ENCODE measurements at places on chromosomes 3 and 15.
A peak's percentile ranks its signal among the peaks of the same experiment; 100 is the strongest.

DNA sequence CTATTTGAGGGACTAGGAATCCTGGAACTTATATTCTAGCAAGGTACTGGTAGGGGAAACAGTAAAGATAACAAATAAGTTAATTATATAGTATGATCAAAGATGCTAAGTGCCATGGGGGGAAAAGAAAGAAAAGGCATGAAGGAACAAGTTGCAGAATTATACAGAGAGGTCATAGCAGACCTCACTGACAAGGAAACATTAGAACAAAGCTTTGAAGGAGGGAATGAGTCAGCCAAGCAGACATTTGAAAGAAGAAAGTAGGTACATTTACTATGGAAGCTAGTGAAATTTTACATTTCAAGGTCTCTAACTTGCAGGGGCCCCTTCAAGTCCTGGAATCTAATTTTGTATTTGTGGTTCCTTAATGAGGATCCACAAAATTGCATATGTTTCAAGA is 57.2 kb upstream of the TIPARP start:
- DNase-seq, result no peak

- DNase-seq, result no peak
Measured at GRCh38 chr3:38313695-38314094, 31.6 kb downstream of the SLC22A14 start.

DNA sequence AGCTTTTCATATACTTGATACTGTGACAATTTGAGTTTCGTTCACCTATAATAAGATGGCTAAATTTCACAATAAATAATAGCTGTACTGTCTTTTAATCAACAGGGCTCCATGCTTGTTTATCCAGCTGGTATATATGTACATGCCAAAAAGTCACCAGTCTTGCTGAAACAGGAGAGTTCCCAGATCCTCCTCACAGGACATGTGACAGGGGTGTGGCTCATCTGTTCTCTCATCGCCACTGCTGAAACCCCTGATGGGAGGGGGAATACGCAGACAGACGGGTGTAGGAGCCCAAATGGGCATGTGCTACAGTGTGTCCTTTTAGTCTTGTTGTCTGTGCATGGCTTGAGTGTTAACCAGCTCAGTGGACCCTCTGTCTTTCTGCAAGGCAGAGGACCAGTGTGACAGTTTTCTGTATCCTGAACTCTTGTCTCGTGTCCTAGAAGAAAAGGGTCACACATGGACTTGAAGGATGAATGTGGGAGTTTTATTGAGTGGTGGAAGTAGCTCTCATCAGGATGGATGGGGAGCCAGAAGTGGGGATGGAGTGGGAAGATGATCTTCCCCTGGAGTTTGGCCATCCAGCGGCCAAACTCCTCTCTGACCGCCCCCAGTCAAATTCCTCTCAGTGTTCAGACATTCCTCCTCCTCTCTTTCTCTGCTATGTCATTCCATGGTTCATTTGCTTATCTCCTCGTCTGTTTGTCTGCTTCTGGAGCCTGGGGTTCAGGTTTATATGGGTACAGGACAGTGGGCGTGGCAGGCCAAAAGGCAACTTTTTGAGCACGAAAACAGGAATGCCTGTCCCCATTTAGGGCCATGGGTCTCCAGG is 113.1 kb upstream of the NECTIN3 start:
- DNase-seq, result no peak

DNA sequence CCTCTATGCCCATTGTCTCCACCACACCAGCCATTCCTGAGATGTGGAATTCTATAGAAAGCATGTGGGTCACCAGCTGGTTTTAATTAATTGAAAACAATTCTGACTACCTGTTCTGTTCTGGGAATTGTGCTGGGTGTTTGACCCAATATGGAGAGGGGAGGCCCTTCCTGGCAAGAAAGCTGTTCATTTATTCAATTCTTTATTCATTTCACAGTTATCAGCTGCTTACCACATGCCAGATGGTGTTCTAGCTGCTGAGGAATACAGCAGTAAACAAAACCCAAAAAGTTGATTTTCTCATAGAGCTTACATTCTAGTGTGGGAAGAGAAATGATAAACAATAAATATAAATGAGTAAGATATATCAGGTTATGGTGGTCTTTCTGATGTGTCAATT is 296.1 kb upstream of the RASGRP1 start:
- no peak for DNase-seq

- DNase-seq, result no peak
Measured at GRCh38 chr15:78065973-78066946, 11.3 kb downstream of the TBC1D2B start.

DNA sequence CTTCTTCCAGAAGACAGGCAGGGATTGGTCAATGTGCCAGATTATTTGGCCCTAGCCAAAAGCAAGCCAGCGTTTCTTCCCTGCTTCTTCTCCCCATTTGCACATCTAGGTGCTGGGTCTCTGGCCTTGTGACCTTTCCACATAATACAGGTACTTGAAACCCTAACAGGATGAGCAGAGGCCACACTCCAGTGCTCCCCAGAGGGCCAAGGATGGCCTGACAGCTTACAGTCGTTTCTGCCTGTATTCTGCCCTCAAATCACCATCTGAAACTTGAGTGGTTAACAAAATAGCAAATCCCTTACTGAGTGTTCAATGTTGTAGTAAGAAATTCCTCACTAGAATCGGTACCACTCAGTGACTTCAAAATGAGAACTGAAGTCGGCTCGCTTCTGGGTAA is 29.1 kb downstream of the MKRN2 start:
- DNase-seq, result no peak

DNA sequence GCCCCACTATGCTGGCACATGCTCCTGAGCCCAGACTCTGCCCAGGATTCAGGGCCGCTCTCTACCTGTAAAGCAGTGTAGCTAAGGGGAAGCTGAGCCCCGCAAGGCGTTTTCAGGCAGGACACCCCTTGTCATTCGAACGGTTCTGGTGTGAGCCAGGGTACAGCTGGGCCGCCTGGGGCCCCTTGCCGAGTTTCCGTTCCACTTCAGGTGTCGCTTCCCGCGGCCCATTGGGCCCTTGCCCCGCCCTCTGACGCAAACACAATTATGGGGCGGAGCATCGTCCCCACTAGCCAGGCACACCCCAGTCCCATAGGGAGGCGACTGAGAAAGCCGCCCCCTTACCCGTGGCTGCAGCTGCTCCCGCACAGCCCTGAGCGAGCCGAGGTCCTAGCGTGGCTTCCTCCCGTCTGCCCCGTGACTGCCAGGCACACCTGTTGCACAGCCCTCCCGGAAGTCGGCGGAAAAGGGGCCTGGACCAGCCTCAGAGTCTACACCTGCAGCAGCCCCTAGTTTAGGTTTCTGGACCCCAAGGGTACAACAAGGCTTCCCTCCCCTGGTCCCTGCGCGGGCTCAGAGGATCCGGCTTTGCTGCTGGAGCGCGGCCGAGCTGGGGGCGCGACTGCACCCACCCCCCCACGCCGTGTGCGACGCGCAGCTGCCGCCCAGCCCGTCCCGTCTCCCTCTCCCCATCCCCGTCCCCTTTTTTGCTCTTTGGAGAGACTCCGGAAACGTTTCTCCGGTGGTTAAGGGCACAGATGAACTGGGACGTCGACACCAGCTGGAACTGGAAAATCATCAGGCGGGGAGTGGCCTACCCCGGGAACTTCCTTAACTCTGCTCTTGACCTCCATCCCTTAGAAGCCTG is at the start of gene PLSCR2:
Gene PLSCR2 (minus strand): TSS at position 412 of the 868 bp plus-strand sequence. CDS start 9,657 bp downstream, outside the sequence.
- DNase-seq, result peak; percentile 71

DNA sequence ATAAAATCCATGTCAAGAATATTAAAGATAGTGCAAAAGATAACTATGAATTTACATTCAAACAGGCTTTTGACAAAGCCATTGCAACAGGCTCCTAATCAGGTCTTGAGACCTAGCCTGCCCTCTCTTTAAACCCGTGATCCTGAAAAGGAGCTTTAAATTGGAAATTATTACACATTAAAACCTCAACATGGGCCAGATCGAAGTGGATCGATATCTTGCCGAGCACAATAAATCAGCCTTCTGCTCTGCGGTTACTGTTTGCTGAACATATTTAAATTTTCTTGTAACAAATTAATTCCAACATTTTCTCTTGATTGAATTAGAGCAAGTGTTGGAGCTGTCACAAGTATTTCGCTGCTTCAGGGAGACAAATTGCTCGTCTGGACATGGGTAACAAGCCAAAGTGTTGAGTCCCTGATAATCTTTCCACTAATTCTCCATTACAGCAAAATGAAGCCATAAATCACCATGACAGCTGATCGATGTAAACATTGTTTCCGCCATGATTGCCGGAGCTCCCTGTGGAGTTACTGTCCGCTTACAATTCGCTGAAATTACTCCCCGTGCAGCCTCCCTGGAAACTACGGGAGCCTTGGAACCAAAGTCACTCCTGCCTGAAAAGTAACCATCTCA is 47.6 kb downstream of the SHOX2 start:
- peak; percentile 68 for DNase-seq

DNA sequence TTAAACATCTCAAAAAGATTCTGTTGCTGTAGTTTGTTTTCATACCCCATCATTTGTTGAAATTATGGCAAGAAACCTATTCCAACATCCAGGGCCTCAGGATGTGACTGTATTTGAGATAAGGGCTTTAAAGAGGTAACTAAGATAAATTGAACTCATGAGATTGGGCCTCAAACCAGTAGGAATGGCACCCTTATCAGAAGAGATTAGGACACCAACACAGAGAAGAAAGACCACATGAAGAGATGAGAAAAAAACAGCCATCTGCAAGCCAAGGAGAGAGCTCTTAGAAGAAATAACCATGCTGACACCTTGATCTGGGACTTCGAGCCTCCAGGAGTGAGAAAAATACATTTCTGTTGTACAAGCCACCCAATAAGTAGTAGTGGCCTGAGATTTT is 157.7 kb downstream of the CGGBP1 start:
- no peak for DNase-seq

GRCh38 chr3:117018655-117019054 is 309.1 kb downstream of the TUSC7 start:
- no peak for DNase-seq

DNA sequence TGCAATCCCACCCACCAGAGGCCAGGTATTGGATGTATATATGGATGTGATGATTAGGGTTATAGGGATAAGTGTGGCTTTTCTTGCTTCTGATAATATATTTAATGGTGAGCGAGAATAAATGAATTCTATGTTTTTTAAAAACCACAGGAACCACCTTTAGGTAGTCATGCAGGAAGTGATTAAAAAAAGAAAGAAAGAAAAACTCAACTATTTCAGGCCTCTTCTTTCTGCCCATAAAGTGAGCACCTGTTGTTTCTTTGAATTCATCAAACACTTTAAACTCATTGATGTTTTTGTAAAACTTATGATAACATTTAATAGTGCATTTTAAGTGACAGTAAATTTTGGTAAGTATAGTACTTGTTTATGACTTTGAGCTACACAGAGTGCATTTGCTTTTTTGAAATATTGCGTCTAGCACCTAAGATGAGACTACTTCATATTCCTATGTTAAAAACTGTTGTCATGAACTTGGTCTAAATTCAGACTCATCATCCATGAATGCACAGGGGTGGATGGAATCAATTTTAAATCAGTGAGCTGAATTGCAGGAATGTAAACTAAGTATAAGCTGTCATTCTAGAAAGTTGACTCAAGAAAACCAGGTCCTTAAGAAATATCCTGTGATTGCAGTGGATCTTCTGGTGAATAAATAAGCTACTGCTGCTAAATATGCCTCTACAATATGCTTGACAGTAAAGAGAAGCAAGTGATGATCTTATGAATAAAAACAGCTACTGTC is 764.4 kb upstream of the NECTIN3 start:
- no peak for DNase-seq

- DNase-seq, result peak; percentile 74
Measured at GRCh38 chr3:115072265-115073021, 74.6 kb downstream of the ZBTB20 start.

DNA sequence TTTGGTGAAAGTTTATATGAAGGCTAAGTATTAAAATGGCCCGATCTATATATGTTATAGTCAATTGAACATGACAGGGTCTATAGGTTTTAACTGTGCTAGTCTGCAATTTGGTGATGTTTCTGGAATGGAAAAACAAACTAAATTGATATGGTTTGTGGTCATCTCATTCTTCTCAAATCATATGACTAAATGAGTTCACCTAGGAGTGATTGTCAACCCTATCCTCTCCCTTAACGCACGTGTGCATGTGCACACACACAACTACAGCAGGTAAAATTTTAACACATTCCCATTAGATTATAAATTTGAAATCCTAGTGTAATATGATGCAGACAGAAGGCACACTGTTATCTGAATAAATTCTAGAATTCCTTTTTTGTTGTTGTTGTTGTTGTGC is 9.0 kb downstream of the CLDND1 start:
- no peak for DNase-seq

DNA sequence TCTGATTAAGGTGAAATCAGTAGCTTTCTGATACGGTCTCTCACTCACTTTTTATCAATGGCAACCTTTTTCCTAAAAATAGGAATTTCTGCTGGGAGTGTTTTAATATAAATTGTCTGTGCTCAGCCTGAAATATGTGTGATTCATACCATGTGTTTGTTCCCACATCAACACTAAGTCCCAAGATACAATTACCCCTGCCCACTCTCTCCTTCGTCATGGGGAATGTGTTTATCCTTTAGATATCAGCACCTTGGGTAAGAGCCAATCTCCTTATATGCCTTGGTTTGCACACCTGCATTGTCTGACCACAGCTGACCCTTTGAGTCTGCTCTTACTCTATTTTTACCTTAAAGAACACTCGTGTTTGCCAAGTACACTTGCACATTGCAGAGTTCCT is 356.4 kb downstream of the LPP start:
- no peak for DNase-seq

- no peak for DNase-seq
Measured at GRCh38 chr15:98620020-98620419, 28.3 kb upstream of the IGF1R start.

DNA sequence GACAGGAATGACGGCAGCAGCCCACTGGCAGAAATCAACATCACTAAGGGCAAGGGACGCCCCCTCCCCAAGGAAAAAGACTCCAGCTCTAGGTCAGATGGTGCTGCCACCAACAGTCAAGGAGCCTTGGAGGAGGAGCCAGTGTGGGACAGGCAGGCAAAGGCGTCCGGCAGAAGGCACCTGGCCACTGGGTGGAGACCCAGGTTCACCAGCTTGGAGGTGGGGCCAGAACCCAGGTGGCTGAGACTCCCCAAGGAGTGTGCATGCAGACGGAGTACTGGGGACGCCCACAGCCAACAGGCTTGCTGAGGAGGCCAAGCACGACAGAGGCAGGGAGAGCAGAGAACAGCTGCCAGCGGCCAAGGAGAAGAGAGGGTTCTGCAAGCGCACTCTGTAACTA is 35.2 kb downstream of the PTPN23 start:
- no peak for DNase-seq

GRCh38 chr15:64425221-64425620 is 35.2 kb upstream of the ZNF609 start:
- DNase-seq, result no peak

DNA sequence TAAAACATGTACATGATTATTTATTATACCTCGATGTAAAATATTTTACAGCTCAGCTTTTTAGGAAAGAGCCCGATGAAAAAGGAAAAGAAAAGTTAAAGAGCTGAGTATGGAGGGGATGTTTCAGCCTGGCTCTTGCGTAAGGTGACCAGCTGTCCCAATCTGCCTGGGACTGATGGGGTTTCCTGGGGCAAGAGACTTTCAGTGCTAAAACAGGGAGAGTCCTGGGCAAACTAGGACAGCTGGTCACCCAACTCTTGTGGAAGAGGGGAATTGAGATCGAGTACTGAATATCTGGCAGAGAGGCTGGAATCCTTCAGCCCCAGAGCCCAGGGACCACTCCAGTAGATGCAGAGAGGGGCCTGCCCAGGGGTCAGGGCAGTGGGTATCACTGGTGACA is 21.0 kb downstream of the DUOX2 start:
- no peak for DNase-seq
